Left colon (tissue), 2 donors: ENCODE measurements at places on chromosomes 7 and 10.

GRCh38 chr10:87875929-87876571 is 12.6 kb downstream of the PTEN start:
- no peak for DNase-seq

- no peak for DNase-seq
These were observed 91.2 kb downstream of the LCOR start for GRCh38 chr10:96922978-96923948.

DNA sequence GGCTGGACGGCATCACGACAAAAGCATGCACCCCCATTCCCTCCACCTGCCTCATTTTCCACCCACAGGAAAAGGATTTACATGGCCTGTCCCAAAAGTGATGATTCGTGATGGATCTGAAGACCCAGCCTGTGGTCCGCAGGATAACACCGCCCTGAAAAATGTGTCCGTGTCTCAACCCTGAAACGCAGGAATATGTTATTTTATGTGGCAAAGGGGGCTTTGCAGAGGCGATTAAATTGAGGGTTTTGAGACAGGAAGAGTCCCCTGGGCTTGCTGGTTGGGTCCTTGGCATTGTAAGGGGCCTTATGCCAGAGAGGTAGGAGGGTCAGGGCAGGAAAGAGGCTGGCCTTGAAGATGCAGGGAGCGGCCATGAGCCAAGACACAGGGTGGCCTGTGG is 80.2 kb upstream of the PPP2R2D start:
- no peak for DNase-seq

DNA sequence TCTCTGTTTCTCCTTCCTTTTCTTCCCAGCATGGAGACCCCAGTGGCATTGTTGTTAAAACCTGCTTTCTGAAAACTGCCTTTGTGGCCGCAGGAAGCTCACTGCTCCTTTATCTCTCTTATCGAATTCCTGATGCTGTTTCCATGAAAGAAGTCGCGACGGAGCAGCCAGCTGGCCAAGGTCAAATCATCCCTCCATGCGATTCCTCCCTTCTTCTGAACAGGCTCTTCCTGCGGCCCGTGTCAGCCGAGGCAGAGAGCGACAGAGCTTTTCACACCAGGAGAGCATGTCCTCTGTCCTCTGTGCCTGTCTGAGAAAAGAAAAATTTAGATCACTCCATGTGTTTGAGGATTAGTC is 242.1 kb upstream of the PITRM1 start:
- no peak for DNase-seq

DNA sequence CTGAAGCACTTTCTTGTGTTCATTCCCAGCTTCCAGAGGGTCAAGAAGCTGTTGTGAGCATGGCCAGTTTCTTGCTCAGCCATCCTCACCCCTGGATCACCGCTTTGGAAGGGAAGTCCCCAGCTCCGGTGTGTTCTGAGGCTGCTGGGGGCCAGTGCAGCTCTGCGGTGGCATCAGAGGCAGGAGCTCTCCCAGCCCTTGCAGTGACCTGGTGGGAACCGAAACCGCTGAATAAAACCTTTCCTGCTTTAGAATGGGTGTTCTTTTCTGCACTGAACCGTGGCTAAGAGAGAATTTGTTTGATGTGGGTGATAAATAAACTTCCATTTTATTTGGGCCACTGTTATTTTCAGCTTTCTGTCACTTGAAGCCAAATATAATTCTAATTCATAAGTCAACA is 450.9 kb upstream of the VSTM2A start:
- no peak for DNase-seq

GRCh38 chr10:66927251-66927935 is 1.6 kb downstream of the LRRTM3 start:
- DNase-seq: no peak

DNA sequence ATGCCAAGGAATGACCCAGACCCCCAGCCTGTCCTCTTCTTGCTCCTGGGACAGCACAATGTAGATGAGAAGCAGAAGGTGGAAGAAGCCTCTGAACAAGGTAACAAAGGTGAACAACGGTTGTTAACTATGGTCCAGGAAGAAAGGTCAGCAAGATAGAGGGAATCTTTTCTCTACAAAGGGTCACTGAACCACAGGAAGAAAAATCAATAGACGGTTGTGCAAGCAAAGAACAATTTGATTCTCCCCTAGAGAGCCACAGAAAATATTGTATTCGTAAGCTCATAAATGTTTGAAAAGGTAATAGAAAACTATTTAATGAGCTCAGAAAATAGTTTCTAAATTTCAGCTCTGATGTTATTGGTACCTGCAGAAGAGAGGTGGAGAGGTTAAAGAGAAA is 111.3 kb downstream of the ST8SIA6 start:
- no peak for DNase-seq

DNA sequence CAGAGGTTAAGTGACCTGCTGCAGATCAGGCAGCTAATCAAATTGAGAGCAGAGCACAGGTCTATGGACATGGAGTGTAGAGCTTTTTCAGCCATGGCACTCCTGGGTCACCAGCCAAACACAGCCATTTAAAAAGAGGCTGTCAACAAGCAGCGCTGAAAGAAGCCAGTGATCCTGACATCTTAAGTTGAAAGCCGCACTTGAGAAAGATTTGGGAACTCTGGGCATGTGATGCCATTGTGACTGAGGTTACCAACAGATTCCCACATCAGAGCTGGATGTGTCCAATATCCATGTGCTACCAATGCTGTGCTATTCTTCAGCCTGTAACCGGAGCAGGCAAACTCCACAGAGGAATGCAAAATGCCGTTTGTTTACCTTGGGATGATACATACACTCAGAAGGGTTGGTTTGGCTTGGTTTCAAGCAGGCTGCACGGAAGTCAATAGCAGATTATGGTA is 56.2 kb upstream of the ABLIM1 start:
- DNase-seq: peak; percentile 55

DNA sequence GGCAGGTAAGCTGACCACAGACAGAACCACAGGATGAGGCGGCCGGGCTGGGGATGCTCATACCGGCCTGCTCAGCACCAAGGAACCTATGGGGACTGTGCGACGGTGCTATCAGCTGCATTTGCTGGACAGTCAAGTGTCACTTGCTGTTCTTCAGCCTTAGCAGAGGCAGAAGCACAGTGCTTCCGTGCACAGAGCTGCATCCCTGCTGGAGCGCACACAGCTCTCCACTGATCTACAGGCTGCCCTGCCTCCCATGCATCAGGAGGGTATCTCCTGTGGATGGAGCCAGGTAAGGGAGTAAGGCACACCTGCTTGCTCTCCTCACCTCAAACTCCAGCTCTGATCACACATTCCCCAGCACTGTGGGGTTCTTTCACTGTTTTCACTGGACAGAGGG is 97.5 kb downstream of the TNS3 start:
- DNase-seq: no peak

DNA sequence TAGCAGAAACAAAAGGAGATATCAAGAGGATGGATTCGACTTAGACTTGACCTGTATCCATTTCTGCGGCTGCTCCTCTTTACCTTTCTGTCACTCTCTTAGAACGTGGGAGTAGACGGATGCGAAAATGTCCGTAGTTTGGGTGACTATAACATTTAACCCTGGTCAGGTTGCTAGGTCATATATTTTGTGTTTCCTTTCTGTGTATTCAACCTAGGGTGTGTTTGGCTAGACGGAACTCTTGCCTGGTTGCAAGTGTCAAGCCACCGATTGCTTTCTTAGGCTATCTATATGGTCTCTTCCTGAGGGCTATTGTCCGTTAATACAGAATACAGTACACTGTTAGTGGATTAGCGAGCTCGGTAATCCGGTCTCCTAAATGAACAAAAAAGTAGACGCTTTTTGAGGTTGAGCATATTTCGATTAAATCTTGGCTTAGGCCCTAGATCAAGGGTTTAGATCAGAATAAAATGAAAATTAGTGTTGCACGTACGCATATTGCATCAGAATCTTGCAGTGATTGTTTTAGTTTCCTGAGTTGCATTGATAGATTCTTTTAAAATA is 1.2 kb downstream of the PTEN start:
- DNase-seq: no peak

DNA sequence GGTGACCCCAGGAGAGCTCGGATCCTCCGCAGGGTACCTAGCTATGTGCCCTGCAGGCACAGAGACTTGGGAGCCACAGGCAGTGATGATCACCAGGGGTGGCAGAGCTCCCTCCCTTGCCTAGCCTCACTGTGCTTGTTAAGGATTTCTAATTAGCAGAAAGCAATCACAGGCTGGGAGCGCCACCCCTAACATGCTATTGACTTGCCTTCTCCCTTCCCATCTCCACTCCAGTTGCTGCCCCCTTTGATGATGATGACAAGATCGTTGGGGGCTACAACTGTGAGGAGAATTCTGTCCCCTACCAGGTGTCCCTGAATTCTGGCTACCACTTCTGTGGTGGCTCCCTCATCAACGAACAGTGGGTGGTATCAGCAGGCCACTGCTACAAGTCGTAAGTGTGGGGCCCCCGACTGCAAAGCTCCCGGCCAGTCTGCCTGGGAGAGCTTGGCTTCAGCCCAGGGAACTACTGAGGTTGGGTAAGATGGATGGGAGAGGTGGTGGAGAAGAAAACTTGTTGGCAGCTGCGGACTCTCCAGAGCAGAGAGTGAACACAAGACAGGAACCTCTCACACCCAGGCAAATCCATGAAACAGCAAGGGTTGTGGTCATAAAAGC is 1.2 kb downstream of the PRSS1 start:
- DNase-seq: no peak

DNA sequence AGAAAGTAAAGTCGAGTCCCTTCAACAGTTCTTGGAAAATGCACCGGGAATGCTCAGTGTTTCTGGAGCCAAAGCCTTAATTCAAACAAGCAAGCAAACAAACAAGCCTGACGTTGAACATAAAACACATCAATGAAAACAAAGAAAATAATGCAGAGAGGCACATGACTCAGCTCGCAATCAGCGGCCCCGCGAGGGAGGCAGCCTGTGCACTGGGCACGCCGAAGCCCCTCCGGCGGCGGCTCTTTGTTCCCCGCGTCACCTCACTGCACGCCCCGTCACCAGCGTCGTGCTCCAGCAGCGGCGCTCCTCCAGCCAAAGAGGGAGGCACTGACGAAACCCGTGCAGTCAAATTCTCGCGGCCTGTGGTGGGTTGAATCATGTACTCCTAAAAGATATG is 151.5 kb downstream of the DNAJB6 start:
- no peak for DNase-seq

GRCh38 chr7:28684650-28685241 is 272.4 kb downstream of the CREB5 start:
- DNase-seq: no peak

DNA sequence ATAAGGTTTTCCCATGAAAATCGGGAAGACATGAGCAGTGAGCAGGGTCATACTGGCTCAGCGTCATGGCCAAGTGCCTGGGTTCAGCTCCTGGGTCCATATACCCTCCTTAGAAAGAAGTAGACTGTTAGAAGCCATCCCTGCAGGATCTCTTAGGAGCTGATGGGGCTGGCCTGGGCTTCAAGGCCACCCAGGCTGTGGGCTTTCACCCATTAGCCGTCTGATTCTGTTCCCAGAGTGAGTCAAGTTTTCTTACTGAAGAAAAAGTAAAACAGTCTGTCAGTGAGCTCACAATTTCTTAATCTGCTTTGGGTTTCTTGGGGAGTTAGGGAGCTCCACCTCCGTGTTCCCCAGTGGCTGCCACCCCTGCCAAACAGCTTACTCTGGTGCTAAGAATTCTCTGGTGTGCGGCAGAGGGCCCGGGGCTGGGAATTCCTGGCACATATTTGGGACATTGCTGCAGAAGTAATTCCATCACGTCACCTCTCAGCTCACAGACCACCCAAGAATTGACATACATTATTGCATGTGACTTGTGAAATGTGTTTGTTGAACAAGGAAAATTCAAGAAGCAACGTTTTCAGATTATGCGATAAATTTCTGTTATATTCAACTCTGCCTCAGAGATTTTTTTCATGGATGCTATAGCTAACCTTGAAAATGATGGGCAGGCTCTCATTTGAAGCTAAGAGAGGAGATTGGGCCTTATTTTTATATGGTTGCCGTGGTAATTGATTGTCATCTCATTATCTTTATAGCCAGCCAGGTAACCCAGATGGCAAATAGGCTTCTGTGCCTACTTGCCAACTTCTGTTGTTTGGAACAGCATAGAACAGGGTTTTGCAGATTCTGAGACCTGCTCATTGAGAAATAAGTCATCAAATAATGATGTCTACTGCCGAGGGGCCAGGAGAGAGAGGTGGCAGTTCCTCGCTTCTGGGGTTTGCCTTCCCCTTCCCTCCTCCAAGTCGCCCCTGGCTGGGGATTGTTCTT is 166.4 kb downstream of the CHN2 start:
- no peak for DNase-seq

DNA sequence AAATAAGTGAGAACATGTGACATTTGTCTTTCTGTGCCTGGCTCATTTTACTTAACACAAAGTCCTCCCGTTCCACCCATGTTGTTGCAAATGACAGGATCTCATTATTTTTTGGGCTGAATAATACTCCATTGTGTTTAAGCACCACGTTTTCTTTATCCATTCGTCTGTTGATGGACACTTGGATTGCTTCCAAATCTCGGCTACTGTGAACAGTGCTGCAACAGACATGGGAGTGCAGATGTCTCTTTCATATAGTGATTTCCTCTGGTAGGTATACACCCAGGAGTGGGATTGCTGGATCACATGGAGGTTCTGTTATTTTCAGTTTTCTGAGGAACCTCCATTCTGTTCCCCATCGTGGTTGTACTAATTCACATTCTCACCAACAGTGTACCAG is 264.4 kb upstream of the GALNT17 start:
- no peak for DNase-seq

- no peak for DNase-seq
These were observed 41.1 kb upstream of the FAM133B start for GRCh38 chr7:92631067-92631849.

- no peak for DNase-seq
These were observed 80.4 kb downstream of the TCF7L2 start for GRCh38 chr10:113030453-113030852.

DNA sequence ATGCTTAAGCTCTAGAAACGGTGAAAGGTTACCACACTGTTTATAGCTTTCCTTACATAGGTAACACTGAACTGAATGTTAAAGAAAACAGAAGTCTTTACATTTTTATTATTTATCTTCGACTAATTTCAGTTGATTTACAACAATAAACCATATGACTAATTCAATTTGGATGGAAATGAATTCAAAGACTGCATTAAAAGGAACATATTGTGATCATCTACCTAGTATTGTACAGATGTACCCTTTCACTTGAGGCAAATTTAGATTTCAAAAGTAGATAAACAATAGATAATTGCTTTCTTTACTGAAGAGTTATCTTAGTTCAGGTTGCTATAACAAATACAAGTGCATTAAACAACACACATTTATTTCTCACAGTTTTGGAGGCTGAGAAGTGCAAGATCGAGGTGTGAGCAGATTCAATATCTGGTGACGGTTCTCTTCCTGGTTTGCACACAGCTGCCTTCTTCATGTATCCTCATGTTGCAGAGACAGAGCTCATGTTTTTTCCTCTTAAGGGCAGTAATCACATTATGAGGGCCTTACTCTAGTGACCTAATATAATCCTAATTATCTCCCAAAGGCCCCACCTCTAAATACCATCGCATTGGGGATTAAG is 15.0 kb upstream of the ARMC3 start:
- DNase-seq: no peak

DNA sequence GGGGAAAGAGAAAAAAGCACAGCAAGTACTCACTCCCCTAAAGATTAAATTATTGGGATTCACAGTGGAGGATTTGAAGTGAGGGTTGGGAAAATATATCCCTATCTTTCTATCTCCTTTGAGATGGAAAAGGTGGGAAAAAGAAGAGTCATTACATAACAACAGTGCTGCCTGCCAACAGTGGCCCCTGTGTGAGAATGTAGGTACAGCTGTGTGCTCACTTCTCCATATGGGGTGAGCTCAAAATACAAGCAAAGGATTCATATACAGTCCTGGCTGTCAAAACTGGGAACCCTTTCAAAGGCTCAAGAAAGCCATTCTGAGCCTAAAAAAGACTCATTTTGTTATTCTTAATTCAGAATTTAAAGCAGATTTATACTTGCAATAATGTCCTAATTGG is 458.5 kb downstream of the GPAM start:
- no peak for DNase-seq
